Stimulated activated CD8-positive, alpha-beta memory T cell treated with anti-CD3 and anti-CD28 coated beads, Interleukin-7, amount 100 ng/mL, for 1 hour (primary cell): ENCODE measurements at places on chromosomes 16 and 17.

- DNase-seq: no peak
Observed at GRCh38 chr16:10228779-10229178, 46.6 kb upstream of the GRIN2A start.

DNA sequence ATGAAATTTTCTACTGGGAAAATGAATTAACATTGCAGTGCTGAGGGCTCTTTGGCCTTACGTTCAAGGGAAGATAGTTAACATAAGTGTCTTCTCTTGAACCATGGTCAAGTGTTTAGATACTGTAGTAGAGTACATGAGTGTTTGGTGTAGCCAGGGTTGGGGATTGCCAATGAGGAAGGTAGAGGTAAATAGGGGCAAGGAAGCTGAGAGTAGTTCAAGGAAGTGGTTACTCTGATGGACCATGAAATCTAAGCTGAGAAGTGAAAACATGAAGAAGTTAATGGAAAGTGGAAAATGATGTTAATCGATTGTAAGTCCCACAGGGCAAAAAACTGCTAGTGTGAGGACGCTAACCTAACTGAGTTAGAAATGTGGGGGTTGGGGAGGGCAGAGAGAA lies 249.6 kb upstream of the AXIN2 start:
- no peak for DNase-seq

DNA sequence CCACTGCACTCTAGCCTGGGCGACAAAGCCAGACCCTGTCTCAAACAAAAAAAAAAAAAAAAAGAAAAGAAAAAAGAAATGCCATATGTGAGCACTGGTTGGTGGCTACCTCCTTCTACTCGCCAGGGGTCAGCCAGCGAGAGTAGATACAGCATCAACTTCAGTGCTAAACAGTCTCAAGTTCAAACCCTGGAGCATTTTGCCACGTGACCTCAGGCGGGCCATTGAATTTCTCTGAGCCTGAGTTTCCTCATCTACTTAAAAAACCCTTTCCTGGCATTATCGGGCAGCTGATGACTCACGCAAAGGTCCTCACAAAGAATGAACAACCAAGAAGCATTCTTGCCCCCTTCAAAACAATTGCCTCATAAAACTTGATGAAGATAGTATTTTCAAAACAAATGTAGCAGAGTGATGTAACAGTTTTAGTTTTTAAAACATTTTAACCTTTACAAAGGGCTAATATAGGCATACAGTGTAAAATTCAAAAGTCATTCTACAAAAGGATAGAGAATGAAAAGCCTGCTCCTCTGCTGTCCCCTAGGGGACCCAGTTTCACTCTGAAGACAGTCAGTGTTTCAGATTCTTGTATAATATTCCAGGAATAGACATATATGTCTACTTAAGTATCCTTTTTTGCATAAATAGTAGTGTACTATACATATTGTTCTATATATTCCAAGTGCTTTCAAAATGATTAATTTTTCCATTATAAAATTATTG lies 28.4 kb downstream of the DNAH2 start:
- DNase-seq: no peak

GRCh38 chr17:65523411-65523810 lies 38.0 kb downstream of the AXIN2 start:
- DNase-seq: no peak

DNA sequence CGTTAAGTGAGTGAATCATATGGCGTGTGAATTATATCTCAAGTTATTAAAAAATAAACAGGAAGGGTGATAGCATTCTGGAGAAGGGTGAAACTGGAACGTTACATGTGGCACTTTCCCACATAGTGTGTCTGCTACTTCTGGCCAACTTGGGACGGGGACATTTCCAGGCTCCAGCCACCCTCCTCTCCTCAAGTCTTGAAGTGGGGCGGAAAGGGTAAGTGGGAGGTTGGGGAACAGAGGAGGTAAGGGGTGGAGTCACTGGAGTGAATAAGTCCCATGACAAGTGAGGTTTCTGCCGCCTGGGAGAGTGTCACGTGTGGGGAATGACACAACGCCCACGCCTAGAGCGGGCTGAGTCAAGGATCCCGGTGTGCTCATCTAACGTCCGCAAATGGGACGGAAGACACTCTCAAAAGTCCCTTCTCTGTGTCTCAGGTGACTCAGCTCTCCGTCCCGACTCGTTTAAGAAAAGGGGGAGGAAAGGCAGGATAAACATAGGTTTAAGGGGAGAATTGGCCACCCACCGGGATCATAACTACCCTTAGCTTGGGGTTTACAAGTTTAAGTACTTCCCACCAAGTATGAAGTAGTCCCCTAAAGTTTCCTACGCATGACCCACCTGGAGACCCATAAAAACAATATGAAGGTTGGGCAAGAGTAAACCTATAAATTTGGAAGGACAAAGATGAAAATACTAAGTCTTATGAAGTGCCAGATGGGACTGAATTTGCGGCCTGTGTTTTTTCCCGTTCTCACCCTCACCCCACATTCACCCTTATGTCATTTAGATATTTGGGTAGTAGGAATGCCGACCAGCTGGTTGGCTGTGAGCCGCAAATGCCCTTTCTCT lies 1.2 kb upstream of the SPAG9 start:
- peak; percentile 54 for DNase-seq

- DNase-seq: no peak
Observed at GRCh38 chr17:55743103-55743679, 7.7 kb upstream of the PCTP start.

- no peak for DNase-seq
Observed at GRCh38 chr16:15726715-15727114, 76.7 kb downstream of the NDE1 start.

GRCh38 chr16:81210807-81211206 lies 27.7 kb upstream of the BCO1 start:
- no peak for DNase-seq

DNA sequence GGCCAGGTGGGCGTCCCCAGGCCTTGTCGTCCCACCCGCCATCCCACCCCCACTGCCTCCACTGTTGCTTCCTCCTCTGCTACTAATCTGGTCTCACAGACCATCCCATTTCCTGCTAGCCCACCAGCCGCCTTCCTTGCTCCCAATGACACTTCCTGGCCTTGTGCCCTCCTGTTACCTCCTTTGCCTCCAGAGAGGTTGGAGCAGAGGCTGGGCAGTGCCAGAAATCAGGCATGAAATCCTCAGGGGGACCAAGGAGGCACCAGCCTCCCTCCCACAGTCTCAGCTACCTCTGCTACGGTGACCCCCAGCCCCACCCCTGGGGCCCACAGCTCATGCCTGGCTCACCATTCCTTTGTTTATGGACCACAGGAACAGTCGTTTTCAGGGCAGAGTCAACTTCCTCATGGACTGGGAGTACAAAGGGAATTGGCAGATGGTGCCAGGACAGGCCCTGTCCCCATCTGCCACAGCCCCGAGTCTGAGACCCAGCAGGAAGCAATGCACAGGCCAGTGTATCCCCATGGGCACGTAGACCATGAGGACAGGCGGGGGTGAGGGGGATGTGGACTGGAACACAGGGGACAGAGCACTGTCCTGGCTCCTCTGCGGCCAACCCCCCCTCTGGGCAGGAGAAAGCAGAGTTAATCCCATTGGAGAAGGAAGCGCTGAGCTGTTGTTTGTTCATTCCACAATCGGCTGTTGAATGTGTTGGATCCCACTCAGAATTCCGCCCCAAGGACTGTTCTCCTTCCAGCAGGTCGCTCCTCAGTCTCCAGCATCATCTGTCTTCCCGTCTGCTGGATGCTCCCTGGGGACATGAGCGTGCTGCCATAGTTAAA lies 2.2 kb upstream of the CDH5 start:
- no peak for DNase-seq

GRCh38 chr17:79830303-79830702 lies 8.9 kb downstream of the CBX4 start:
- DNase-seq: no peak

DNA sequence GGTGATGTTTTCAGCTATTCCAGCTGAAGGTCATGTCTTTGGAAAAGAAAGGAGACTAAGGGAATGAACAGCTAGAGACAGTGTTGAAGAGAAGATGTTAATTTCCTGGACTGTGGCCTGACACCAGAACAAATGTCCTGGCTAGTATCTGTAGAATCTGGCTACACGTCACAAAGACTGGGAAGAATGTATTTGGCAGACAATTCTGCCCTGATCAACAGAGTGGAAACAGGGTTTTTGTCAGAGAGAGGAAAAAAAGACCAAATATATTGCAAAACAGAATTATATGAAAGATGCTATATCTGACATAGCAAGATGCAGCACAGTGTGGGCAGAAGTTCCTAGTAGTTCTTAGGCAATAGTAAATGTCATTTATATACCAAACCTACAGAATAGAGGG lies 17.0 kb upstream of the ANKFN1 start:
- DNase-seq: no peak

DNA sequence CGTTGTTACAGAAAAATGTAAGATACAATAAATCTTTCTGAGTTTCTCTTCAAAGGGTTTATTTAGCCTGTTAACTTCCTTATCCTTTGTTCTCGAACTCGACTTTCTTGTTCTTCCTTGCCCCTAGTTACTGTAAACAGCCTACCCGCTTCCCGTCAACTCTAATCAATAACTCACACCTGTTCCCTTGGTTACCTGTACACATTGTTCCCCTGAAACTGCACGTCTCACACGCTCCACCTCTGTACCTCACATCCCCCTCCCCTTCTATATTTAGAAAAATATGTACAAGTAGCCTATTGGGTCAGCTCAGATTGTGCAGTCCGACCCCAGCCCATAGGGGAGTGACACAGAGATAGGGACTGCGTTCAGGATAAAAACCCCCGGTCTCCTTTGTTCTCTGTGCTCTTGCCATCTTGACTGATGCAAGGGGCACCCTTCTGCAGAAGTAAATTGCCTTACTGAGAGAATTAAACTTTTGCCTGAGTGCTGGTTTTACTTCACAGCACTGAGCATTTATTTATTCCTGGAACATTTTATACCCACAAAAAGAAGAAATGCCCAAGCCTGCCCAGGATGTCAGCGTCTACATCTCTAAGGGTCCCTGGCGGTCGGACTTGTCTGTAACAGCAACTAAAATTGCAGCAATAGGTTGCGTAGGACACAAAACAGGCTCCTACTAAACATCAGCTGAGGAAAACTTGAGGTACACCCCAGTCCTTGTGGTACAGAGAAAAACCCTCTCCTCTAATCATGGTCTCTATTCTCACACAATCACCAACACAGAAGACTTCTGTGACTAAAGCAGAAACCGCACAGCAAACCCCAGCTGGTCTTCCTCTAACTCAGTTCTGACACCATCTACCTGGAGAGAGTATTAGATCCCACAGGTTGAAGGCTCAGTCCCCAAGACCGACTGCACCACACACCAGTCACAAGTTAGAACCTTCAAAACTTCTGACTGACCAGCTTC lies 11.3 kb downstream of the WDR45B start:
- DNase-seq: no peak

- no peak for DNase-seq
Observed at GRCh38 chr16:81707411-81708265, 71.5 kb upstream of the PLCG2 start.

DNA sequence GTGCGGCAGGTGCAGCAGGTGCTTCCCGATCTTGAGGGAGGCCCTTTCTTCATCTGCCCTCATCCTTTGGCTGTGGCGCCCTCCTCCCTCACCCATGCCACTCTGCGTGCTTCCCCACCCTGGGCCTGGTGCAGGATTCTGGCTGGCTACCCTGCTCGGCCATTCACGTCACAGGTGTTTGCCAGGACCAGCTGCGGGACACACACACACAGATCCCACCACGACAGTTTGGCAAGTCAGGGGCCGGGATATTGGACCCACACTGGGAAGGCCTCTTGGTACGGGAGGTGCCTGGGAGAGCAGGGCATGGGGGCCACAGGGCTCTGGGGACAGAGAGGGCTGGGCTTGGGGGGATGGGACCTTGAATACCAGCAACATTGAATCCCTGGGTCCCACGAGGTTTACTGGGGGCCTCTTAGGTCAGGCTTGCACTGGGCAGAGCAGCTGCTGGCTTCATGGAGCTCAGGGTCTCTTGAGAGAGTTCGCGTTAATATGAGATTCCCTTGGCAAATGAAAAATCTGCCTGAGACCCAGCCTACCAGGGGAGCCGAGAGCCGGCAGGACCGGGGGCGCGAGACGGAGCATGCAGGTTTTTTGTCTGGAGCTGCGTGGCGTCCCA lies 15.1 kb downstream of the ADCY7 start:
- DNase-seq: no peak

DNA sequence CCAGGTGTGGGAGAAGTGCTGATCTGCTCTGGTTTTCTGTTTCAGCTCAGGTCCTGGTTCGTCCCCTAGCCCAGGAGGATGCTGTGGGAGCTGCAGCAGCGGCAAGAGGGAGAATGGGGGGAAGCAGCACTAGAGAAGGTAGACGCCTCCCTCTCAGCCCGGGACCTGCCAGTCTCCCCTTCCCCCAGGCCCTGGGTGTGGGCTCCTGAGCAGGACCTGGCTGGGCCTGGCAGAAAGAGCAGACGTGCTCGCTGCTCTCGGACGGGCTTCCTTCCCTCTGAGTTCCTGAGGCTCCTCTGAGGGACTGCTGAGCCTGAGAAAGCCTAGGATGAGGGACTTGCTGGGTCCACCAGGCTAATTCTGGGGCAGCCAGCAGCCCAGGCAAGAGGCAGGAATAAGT lies 3.1 kb downstream of the PRCD start:
- no peak for DNase-seq

- DNase-seq: no peak
Observed at GRCh38 chr17:10360578-10360977, 12.2 kb downstream of the MYH13 start.

GRCh38 chr16:24972608-24973220 lies 42.5 kb downstream of the ARHGAP17 start:
- DNase-seq: no peak

- DNase-seq: no peak
Observed at GRCh38 chr17:6172642-6173330, 102.6 kb downstream of the WSCD1 start.

DNA sequence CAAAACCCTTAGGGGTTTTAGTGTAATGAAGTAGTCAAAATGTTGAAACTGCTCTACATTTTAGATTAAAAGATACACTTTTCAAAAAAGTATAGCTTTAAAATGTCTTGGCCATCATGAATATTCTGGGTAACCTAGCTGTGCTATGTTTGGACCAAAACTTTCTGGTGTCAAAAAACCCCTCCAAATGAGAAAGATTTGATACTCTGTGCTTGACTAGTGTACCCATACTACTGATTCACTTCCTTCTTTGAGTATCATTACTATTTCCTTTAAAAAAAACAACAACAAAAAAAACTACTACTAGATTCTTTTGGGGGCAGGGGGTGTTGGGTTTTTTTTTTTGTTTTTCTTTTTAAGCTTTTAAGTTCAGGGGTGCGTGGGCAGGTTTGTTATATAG lies 37.3 kb downstream of the PTRH2 start:
- DNase-seq: no peak
